ENCODE measurements at places on chromosomes 12 and 14.

- peaks cover 14% of the 10 kb centered on the region for H3K36me3 ChIP-seq
- H3K27ac ChIP-seq, result peak overlapping the region; percentile 75
- H3K4me1 ChIP-seq, result peaks cover 65% of the 10 kb centered on the region
- H3K4me3 ChIP-seq, result no peak overlapping the region
- DNase-seq, result no peak
- H3K27me3 ChIP-seq, result peaks cover 5% of the 10 kb centered on the region
These were observed 19.8 kb downstream of the PPM1H start for GRCh38 chr12:62915204-62915529.

DNA sequence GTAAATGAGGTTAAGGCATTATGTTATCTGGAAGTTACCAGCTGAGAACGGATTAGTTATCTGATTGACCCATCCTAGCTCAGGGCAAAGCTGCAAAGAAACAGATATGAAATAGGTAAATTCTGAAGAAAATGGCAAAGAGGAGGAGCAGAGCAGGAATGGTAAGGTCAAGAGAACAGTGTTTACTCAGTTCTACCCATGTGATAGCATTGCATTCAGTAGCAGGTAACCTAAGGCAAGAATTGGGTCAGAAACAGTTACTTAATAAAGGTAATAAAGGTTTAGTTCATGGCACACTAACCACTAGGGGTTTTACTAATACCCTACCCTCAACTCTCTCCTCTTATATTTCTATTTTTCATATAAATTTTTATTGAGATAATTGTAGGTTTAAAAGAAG is 224.8 kb downstream of the ASCL1 start:
- no peaks in the 10 kb centered on the region for H3K36me3 ChIP-seq
- no peaks in the 10 kb centered on the region for H3K4me1 ChIP-seq
- DNase-seq, result no peak
- no peak overlapping the region for H3K27ac ChIP-seq
- H3K4me3 ChIP-seq, result no peak overlapping the region

GRCh38 chr14:99884834-99885648 is 91.8 kb downstream of the EML1 start:
- H3K27me3 ChIP-seq, result peaks cover 10% of the 10 kb centered on the region
- peaks cover 22% of the 10 kb centered on the region for H3K4me1 ChIP-seq
- peak; percentile 32 for DNase-seq
- H3K36me3 ChIP-seq, result peaks cover 11% of the 10 kb centered on the region

GRCh38 chr12:102616692-102617091 is 136.3 kb upstream of the IGF1 start:
- DNase-seq, result no peak
- no peak overlapping the region for H3K27ac ChIP-seq
- H3K36me3 ChIP-seq, result no peaks in the 10 kb centered on the region
- no peaks in the 10 kb centered on the region for H3K27me3 ChIP-seq
- no peak overlapping the region for H3K4me3 ChIP-seq

DNA sequence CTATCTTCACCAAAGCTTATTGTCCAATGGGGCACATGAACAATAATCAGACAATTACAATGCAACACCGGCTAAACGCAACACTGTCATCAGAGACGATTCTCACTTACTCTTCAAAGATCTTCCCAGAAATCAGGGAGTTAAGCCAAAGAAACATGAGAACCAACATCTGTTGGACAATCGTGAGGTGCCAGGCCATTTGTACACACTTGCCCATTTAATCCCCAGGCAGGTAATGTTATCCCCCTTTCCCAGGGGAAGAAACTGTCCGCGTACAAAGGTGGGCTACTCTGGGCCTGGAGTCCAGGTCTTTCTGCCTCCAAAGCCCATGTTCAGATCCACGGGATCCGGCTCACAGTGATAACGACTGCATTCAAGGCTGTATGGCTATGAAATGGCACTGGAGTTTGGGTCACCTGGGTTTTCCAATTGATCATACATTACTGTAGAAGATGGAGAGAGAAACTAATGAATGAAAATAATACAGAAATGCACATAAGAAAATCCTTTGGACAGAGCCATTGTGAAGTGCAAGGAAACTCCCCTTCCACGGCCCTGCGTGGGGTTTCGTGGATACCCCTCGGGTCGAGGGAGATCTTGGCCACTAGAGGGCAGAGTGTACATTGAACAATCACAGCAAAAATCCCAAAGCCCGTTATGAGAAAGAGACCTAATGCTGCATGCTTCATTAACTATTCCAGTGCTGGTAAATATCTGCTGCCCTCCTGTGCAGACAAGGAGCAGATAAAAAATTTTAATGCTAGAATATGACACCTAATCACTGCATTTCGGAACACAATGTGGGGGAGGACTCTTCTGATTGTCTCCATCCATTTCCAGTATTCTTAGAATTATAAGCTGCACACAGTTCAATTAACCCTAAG is 111.4 kb downstream of the EGLN3 start:
- H3K27ac ChIP-seq, result no peak overlapping the region
- peaks cover 29% of the 10 kb centered on the region for H3K4me1 ChIP-seq
- H3K27me3 ChIP-seq, result no peaks in the 10 kb centered on the region
- H3K36me3 ChIP-seq, result no peaks in the 10 kb centered on the region
- H3K4me3 ChIP-seq, result no peak overlapping the region

GRCh38 chr12:9649532-9649940 is 20.0 kb upstream of the CLEC2D start:
- peak overlapping the region; percentile 82 for H3K4me3 ChIP-seq
- DNase-seq, result peak; percentile 19
- peak overlapping the region; percentile 84 for H3K27ac ChIP-seq
- H3K4me1 ChIP-seq, result peaks cover 53% of the 10 kb centered on the region
- H3K36me3 ChIP-seq, result peaks cover 40% of the 10 kb centered on the region

All from nephron progenitor cell (in vitro differentiated cells).